ENCODE measurements at places on chromosomes 4 and X.

- no peak for DNase-seq
Observed at GRCh38 chrX:2388669-2389068, 112.1 kb downstream of the DHRSX start.

DNA sequence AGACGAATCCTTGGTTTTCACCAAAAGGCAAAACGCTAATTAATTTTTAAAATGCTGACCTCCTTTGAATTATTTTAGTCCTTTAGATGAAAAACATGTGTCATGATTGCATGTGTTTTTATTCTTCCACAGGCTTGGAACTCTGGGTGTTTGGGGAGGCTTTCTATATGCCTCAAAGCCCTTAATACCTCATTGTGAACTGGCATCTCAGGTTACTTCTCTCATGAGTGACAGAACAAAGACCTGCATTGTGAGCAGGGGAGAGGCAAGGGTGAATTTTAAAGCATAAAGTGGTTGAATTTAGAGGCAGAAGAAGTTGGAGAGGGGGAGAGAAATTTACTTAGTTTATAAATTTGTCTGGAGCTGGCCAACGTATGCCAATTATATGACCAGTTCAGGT is 119.5 kb downstream of the ARSF start:
- DNase-seq, result no peak

DNA sequence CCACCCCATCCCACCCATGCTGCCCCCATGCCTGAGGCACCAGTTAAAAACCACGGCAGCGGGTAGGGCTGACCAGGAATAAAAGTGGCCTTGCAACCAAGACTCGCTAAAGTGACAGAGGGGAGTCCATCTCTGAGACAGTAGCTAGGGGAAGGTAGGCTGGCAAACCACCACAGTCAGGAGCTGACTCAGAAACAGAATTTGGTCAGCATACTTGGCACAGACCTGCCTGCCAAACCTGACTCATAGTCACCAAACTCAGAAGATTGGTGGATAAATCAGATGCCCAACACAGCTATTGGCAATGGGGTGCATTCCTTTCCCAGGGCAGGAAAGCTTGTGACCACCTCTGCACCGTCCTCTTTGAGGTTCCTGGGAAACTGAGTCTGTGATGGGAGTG is 193.8 kb downstream of the BCOR start:
- DNase-seq, result no peak

- no peak for DNase-seq
Observed at GRCh38 chrX:84168095-84168494, 19.9 kb downstream of the RPS6KA6 start.

DNA sequence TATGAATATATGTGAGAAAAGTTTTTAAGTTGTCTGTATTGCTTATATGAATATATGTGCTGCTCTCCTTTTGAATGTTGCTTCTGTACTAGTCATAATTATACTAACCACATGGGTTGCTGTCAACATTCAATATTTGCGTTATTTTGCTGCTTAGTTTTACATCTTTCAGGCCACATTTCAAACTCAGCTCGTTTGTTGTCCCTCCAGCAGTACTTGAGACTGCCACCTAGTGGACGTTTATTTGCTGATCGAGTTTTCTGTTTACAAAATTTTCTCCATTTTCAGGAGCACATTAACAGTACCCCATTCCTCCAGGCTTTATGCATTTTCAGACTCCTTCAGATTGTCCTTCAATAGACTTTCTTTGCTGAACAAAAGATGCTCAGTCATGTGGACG is 75.8 kb downstream of the NUDT11 start:
- no peak for DNase-seq

DNA sequence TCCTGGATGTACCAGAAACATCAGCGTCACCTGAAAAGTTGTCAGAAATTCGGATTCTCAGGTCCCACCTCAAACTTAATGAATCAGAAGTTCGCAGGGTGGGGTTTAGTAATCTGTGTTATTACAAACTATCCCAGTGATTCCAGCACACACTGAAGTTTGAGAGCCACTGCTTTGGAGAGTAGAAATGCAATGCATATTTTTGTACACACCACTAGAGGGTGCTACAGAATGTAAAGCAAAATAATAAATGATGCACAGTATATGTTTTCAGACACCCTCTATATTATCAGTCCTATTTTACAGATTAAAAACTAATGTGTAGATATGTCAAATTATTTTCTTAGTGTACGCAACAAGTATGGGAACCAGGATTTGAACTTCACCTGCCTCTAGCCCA is 2.4 kb upstream of the MORF4L2 start:
- DNase-seq, result no peak

- DNase-seq, result no peak
Observed at GRCh38 chrX:23797371-23798128, 14.6 kb downstream of the SAT1 start.

DNA sequence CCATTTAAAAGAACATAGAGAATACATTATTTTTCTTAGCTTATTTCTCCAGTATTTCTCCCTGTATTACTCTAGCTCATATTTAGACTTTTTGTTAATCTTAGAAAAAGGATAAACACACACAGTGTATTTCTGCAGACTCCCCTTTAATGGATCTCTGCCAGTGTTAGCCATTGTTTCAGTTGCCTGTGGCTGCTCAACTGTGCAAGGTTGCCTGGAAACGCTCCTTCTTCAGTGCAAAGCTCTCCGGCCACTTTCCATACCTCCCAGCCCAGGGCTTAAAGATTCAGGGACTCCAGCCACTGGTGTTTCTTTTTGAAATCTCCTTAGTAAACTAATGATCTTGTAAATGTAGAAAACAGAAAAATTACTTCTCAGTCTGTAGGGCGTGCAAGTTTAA is 104.9 kb downstream of the SLIT2 start:
- no peak for DNase-seq

DNA sequence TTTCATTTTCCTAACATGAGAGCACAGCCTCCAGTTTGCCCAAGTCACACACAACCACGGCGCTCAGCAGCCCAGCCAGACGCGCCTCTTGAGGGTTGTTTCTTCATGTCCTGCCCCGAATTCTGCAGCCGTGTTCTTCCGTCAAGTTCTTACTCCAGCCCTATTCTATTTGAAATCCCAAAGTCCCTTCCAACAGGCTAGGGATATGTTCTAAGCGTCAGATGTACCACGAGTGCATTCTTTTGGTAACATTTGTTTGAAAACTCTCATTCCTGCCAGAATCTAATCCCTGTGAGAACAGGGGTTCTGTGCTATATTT is 23.1 kb downstream of the ACSL1 start:
- no peak for DNase-seq

GRCh38 chrX:13965531-13965930 is 64.2 kb downstream of the GEMIN8 start:
- DNase-seq, result no peak

- DNase-seq, result peak; percentile 65
Observed at GRCh38 chr4:53538756-53539155, 52.5 kb downstream of the LNX1 start.

GRCh38 chrX:149837639-149838038 is 43.3 kb upstream of the MAGEA8 start:
- DNase-seq, result no peak

- DNase-seq, result peak; percentile 51
Observed at GRCh38 chr4:28435314-28435713, 1574.7 kb downstream of the STIM2 start.

All from right forelimb (tissue), 1 donor.